Large intestine (tissue), 12 donors: ENCODE measurements at places on chromosomes 7 and 10.

GRCh38 chr10:131847241-131847783 is 53.5 kb upstream of the PPP2R2D start:
- no peak for DNase-seq

GRCh38 chr10:100153239-100153825 is 32.5 kb downstream of the ERLIN1 start:
- DNase-seq, result peak; percentile 61

DNA sequence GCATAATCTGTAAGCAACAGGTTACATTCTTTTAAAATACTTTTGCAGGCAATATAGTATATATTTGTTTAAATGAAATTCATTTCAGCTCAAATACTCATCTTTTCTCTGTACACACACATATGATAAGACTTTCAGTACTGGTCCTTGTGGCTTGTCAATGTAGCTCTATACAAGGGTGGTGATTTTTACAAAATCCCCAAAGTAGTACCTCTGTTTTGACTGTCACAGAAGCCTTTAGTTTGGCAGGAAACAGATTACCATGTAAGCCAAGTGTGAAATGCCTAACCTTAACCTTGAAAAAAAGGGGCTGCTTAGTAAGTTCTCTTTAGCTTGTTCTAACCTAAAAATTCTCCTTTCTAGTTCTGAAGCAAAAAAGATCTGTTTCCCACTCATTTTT is 87.9 kb downstream of the KCND2 start:
- DNase-seq, result no peak

GRCh38 chr7:21939136-21939857 is 6.4 kb downstream of the CDCA7L start:
- no peak for DNase-seq

- DNase-seq, result no peak
Observed at GRCh38 chr7:22895140-22895827, 72.6 kb upstream of the TOMM7 start.

DNA sequence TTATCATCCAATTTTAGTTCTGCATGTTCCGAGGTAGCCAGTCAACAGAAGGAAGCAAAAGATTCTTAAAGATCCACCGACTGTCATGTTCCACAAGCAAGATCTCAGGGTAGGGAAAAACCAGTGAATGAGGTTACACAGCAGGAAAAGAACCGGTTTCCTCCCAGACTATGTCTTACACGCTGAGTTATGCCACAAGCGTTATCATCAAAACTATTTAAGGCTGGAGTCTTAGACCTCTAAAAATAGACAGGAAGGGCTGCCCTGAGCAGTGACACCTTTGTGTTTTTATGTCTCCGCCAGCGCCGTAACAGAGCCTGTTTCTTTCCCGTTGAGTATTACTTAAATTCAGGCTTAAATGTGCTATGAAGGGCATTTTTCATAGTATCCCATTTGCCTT is 48.3 kb downstream of the PROSER2 start:
- no peak for DNase-seq

- no peak for DNase-seq
Observed at GRCh38 chr10:73983096-73984047, 14.5 kb upstream of the VCL start.

GRCh38 chr7:121456785-121457359 is 60.8 kb upstream of the FAM3C start:
- no peak for DNase-seq

GRCh38 chr10:87646192-87646909 is 13.3 kb upstream of the PAPSS2 start:
- no peak for DNase-seq

- DNase-seq, result no peak
Observed at GRCh38 chr10:75398692-75399460, 2.7 kb downstream of the ZNF503 start.

DNA sequence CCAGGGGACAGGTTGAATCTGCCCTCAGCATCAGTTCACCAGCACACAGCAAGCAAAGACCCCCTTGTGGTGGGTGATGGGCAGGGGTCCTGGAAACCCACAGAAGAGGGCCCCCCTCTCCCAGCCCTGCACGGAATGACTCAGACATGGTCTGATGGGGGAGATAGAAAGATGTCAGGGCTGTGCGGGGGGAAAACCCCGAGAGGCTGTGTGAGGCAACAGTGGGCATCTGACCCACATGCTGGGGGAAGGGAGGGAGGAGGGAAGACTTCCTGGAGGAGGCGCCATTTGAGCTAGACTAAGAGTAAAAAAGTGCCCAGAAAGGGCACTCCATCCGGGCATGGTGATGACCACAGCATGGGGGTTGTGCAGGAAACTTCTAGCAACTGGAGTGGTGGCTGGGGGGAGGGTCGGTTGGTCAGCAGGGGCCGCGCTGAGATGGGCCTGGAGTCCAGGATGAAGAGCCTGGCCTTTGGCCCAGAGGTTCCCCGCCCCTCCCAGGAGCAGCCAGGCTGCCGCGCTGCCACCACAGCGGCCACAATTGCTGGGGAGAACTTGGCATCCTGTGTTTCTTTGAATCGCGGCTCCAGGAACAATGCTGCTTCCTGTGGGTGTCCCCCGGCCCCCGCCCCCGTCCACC is 2.5 kb downstream of the LFNG start:
- DNase-seq, result no peak

GRCh38 chr7:112420236-112420861 is 29.9 kb upstream of the IFRD1 start:
- no peak for DNase-seq
